Umbilical cord (tissue), 2 donors: ENCODE measurements at places on chromosomes 7 and 10.

DNA sequence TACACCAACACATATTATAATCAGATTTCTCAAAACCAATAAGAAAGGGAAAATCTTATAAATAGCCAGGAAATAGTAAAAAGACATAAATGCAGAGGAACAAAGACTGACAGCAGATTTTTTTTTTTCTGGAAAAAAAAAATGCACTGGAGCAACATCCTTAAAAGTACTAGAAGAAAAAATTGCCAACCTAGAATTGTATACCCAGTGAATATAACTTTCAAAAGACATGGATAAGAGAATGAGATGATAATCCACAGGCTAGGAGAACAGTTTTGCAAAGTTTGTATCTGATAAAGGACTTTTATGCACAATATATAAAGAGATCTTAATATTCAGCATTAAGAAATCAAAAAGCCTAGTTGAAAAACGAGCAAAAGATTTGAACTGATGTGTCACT, 554.0 kb downstream of the AUTS2 start:
- no peak for DNase-seq

GRCh38 chr7:138626846-138627245, 74.3 kb downstream of the SVOPL start:
- no peak for DNase-seq

DNA sequence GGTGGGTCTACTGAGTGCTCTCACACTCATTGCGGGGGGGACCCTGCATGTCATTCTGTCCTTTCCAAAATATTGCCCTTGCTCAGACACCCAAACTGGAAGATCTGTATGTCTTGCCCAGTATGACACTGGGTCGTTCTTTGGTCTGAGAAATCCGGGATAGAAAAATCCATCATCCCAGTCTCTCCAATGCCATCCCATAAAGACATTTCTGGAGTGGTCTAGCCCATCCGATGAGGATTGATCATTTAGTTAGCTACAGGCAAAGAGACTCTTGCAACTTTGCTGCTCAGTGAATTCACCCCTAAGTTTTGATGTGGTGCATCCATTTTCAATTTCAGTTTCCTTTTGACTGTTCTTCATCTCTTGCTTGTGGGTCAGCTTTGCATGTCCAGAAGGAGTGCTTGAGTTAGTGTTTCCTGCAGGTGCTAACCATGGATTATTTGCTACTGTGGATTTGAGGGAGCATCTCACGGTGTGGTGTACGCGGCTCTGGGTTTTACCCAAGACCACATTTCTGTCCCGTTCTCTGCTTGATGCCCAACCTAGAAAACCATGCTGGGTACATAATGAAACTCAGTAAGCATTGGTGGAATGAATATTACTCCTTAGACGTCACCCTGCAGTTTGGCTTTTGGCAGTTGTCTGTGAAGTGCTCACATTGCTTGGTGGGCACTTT, 247.0 kb upstream of the MKI67 start:
- no peak for DNase-seq

GRCh38 chr10:53463539-53463938, 691.0 kb upstream of the MBL2 start:
- no peak for DNase-seq

- DNase-seq = peak; percentile 88
Observed at GRCh38 chr10:5565671-5566581, 41.2 kb downstream of the CALML3 start.
